ENCODE measurements at places on chromosomes 16 and 17.

DNA sequence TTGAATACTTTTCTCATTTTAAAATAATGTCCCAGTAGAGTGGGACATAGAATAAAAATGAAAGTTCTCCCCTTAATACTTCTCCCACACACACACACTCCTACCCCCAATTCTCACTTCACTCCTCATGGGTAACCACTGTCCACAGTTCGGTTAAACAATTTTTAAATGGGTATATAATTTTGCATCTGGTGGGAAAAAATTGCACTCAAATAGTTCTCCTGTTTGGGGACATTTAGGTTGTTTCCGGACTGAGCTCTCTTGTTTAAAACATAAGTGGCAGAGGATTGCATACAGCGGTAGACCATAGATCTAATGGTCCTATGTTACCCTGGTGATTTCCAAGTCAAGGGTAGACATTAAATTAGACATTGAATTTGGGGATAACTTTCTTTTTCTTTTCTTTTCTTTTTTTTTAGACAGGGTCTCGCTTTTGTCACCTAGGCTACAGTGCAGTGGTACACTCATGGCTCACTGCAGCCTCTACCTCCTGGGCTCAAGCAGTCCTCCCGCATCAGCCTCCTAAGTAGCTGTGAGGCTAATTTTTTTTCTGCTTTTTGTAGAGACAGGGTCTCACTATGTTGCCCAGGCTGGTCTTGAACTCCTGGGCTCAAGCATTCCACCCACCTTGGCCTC lies 138.3 kb downstream of the SOCS1 start:
- DNase-seq, result no peak

DNA sequence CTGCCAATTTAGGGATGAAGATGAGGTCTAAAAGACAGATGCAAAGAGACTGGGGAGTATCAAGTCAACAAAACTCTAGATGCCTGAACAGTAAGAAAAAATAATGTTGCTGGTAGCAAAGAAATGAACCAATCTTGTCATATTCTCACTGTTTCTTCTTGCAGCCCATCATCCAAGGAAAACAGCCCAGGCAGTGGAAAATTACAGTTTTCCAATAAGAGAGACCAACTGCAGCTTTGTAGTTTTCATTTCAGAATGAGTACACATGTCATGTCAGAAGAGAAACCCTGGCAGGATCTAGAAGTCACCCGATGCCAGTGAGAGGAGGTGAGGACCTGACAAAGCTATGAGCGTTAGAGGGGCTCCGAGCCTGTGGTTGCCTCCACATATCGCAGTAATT lies 500.4 kb upstream of the PSMD7 start:
- DNase-seq, result no peak

DNA sequence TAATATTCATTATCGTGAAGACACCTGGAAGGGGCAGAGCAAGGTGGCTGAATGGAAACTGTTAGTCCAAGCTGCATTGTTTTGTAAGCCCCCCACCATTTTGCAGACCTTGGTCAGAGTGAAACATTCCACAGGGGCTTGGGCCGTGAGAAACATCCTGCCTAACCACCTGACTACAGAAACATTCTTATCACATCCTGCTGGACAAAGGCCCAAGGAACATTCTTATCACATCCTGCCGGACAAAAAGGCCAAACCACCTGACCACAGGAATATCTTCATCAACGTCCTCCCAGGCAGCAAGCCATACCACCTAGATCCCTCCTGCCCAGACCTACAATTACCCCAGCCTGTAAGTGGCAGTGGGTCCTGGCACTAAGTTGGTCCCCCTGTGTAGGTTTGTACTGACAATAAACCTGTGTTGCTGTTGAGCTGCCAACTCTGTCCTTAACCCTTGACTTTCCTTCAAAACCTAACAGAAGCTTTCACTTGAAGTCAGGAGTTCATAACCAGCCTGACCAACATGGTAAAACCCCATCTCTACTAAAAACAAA lies 19.6 kb downstream of the ATF7IP2 start:
- DNase-seq, result no peak

DNA sequence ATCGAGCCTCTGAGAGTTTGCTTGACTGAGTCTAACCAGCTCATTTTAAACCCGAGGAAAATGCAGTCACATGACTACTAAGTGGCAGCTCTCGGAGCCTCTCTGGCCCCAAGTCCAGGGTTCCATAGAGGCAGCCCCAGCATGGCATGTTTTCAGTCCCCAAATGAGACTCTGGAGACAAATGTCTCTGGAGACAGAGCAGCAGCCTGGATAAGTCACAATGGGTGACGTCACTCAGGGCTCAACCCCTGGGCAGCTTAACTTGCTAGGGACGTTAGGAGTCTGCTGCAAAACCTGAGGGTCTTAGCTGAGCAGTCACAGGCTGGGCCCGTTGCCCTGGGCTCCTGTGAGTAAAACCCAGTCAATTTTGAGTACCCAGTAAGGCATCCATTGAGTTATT lies 6.9 kb upstream of the STH start:
- no peak for DNase-seq

GRCh38 chr16:55830658-55831294 lies 2.1 kb downstream of the CES1 start:
- no peak for DNase-seq

GRCh38 chr17:78266231-78266631 lies 34.8 kb downstream of the TMEM235 start:
- DNase-seq, result no peak

DNA sequence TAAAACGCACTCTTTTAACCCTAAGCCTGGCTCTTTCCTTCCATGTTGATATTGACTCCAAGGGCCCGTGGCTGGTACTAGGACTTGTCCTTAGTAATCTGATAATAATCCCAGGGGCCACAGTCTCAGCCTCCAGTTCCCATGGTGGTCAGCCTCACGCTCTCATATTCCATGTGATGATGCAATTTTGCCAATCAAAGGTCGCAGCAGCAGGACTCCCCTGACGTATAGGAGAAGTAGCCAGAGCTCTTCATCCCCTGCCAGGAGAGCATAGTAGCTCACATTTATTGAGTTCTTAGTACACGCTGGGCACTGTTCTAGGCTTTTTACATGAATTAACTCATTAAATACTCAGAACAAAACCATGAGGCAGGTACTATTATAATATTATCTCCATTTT lies 42.4 kb downstream of the CD300LF start:
- DNase-seq, result no peak

DNA sequence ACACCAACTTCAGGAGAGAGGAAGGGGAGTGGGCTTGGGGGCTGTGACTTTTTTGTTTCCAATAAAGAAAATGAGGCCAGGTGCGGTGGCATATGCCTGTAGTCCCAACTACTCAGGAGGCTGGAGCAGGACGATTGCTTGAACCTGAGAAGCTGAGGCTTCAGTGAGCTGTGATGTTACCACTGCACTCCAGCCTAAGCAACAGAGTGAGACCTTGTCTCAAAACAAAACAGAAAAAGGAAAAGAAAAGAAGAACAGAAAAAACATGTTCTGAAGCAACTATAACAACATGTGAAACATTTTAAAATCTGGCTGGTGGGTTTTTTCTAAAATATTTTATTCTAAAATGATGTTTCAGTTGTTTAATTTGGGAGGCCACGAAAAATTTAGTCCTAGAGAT lies 554.0 kb upstream of the ZFHX3 start:
- no peak for DNase-seq

- no peak for DNase-seq
Observed at GRCh38 chr17:50501054-50501453, 7.2 kb upstream of the MYCBPAP start.

GRCh38 chr17:72158895-72159885 lies 38.4 kb downstream of the SOX9 start:
- peak; percentile 19 for DNase-seq

- DNase-seq, result no peak
Observed at GRCh38 chr16:65124596-65124995, 2.7 kb upstream of the CDH11 start.

Measured in NCI-H2081 (cell line).